Ovary (tissue), 10 donors: ENCODE measurements at places on chromosomes 16 and 17. TPM values are rescaled to one million over a fixed set of nuclear protein-coding genes. Genes with fewer than 3 reads are reported as not detected.
A peak's percentile ranks its signal among the peaks of the same experiment; 100 is the strongest.

- H3K36me3 ChIP-seq = no peaks in the 10 kb centered on the region
- DNase-seq = no peak
- H3K27ac ChIP-seq = no peak overlapping the region
Observed at GRCh38 chr17:37743612-37743874, 1.3 kb downstream of the HNF1B start.

GRCh38 chr17:7884581-7885366, 3.8 kb upstream of the CHD3 start:
- no peaks in the 10 kb centered on the region for H3K27me3 ChIP-seq
- H3K36me3 ChIP-seq = no peaks in the 10 kb centered on the region
- H3K4me3 ChIP-seq = peak overlapping the region; percentile 75
- H3K4me1 ChIP-seq = peaks cover 17% of the 10 kb centered on the region

GRCh38 chr16:76882105-76882504, 308.9 kb upstream of the MON1B start:
- no peak for DNase-seq
- no peaks in the 10 kb centered on the region for H3K4me1 ChIP-seq
- H3K27ac ChIP-seq = no peak overlapping the region
- no peaks in the 10 kb centered on the region for H3K27me3 ChIP-seq
- no peak overlapping the region for H3K4me3 ChIP-seq

DNA sequence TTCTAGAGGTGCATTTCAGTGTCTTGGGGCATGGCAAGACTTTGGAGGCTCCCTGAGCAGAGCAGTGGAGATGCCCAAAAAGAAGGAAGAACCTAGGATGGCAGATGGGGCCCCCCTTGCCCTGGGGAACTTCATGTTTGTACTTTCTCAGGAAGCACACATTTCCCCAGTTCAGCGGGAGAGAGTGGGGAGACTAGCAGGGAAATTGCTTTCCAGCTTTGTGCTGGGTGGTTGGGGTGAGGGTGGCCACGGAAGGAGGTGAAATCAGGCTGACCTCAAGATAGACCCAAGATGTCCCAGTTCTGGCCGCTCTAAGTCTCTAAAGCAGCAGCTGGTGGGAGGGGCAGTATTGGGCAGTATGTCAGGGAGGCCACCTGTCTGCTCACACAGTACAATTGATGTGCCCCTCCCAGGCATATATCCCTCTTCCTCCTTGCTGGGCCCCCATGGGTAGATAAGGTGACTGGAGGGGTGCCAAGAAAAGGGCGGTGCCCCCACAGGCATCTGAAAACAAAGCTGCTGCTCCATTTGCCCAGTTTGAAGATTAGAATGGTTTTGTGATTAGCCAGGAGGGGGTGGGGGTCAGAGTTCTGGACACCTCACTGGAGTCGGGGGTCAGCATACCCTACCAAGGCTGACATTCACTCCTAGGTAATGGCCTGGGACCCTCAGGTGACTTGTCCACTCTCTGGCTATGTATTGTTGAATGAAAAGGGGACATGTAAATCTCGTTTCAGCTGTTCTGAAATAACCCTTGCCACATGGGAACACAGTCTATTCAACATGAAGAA, 17.1 kb upstream of the NAGLU start:
- no peaks in the 10 kb centered on the region for H3K27me3 ChIP-seq
- DNase-seq = peak; percentile 66
- H3K36me3 ChIP-seq = no peaks in the 10 kb centered on the region
- no peak overlapping the region for H3K4me3 ChIP-seq
- H3K4me1 ChIP-seq = peaks cover 62% of the 10 kb centered on the region

KRTAP4-6 gene
- total RNA-seq = not detected

- H3K27me3 ChIP-seq = no peaks in the 10 kb centered on the region
- DNase-seq = no peak
- H3K36me3 ChIP-seq = no peaks in the 10 kb centered on the region
- H3K4me3 ChIP-seq = no peak overlapping the region
Observed at GRCh38 chr17:69323806-69324205, 3.1 kb downstream of the ABCA5 start.
